Activated CD4-positive, alpha-beta T cell treated with anti-CD3 and anti-CD28 coated beads for 48 hours (primary cell): ENCODE measurements at places on chromosomes 16 and 17.

GRCh38 chr16:78768718-78769117 is 669.3 kb downstream of the WWOX start:
- DNase-seq, result peak; percentile 60

- no peak for DNase-seq
Observed at GRCh38 chr17:55201308-55201932, 63.3 kb upstream of the HLF start.

DNA sequence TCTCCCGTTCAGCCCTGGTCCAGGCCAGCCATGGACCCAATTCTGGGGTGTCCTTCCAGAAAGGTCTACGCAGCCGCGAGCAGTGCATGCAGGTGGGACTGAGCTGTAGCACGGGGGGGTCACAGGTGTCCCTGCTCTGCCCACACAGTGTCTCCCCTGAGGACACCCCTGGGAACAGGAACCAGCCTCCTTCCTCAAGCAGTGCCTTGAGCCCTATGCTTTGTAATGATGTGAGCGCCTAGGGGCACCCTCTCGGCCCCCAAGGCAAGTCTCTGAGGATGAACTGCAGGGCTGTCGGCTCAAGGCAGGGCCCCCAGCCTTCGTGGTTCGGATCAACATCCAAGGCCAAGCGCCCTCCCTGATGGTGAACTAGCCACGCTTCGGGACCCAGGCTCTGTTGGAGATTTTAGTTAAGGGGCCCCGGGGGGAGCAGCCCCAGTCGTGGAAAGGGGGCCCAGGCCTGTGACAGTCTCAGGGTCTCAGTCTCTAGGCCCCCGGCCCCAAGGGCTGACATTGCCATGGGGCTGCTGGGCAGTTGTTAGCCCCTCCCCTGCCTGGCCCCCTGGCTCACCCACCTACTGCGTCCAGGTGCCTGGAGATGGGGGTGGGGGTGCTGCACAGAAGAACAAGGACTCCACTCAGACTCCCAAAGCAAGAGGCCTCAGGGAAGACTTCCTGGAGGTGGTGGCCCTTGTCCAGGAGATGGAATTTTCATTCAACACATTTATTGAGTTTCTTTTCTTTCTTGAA is 2.3 kb downstream of the IL17C start:
- no peak for DNase-seq

GRCh38 chr16:66741950-66742808 is 9.2 kb downstream of the DYNC1LI2 start:
- DNase-seq, result no peak

GRCh38 chr16:49460786-49461470 is 87.3 kb downstream of the C16orf78 start:
- no peak for DNase-seq

DNA sequence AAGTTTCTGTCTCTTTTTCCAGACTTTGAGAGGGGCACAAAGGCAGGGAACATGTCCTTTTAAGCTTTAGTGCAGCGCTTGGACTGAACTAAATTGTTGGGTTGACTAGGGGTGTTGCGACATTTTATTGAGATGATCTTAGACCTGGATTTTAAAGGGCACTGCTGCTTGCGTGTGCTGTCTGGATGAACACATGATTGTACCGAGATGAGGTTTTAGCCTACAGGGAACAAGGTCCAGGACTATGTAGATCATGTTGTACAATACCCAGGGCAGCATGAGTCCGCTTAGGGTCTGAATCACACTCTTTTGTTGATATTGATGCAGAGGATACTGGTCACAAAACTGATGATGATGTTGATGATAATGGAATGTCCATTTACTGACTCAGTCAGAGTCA is 5.2 kb upstream of the RGS9 start:
- DNase-seq, result no peak

- DNase-seq, result no peak
Observed at GRCh38 chr17:61836266-61837174, 26.8 kb downstream of the BRIP1 start.

DNA sequence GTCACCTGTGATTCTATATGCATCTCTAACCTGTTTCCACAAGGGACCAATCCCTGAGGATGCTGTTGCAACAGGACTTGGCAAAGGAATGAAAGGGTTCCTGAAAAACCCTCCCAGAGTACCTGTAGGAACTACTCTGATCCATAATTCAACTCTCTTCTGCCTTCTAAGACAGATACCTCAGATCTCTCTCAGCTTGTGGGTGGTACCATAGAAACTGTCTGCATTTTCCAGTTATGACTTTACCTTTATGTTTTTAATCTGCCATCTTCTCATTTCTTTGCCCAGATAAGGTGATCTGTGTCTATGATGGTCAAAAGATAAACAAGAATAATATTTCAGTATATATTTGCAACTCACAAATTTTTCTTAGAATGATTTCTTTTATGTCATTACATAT is 65.1 kb downstream of the TMC6 start:
- no peak for DNase-seq

- DNase-seq, result no peak
Observed at GRCh38 chr16:83197450-83197849, 570.7 kb downstream of the CDH13 start.

GRCh38 chr16:21185659-21186325 is 25.6 kb downstream of the ZP2 start:
- no peak for DNase-seq

GRCh38 chr16:11964761-11965551 is at the start of gene TNFRSF17:
Gene TNFRSF17 (plus strand): TSS chr16:11965210. CDS start chr16:11965325, 115 bp downstream.
- no peak for DNase-seq

GRCh38 chr16:85846461-85846860 is 47.0 kb downstream of the COX4I1 start:
- DNase-seq, result no peak

- DNase-seq, result peak; percentile 58
Observed at GRCh38 chr17:17681744-17682292, 560 bp downstream of the RAI1 start.

DNA sequence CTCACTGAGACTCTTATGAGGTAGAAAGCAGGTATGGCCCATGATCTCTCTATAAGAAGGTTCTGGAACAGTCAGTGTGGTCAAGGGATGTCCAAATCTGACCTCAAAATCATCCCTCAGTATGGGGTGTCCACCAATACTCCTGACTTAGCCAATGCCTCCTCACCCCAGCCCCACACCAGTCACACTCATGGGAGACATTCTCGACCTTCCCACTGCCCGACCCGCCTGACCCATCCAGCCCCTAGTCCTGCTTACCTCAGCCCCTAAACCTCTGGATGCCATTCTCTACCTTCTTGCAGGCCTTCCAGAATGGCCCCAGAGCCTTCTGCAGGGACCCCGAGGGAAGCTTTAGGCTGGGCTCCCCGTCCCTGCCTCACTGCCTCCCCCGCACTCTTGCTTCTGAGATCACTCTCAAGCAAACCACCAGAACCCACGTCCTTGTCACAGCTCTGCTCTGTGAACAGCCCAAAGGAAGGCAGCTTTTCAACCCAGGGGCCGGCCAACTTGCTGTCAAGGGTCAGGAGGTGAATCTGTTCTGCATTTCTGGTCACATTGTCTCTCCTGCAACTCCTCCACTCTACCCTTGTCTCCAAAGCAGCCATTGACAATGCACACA is 44.9 kb upstream of the RBFOX3 start:
- no peak for DNase-seq

- DNase-seq, result no peak
Observed at GRCh38 chr16:47538472-47538871, 77.3 kb downstream of the PHKB start.

DNA sequence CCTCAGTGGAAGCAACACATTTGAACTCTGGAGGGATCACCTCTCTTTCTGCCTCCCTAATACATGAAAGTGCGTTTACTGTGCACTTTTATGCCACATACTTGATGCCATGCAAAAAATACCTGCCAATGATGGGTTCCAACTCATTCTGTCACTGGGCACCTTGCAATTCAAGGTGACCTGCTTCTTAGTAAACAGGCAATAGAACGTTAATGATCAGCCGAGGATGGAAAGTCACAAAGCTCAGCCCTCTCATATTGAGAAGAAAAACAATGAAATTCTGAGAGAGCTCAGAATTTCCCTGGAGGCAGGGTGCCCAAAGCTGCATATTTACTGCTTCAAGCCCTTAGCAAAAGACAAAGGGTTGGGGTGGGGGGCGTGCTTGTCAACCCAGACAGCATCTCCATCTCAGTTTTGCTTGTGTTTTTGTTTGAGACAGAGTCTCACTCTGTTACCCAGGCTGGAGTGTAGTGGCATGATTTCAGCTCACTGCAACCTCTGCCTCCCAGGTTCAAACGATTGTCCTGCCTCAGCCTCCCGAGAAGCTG is 23.2 kb downstream of the LITAF start:
- DNase-seq, result no peak

- DNase-seq, result no peak
Observed at GRCh38 chr16:68360956-68361355, 50.1 kb downstream of the PRMT7 start.

GRCh38 chr16:54176376-54176901 is 110.1 kb downstream of the IRX3 start:
- no peak for DNase-seq

DNA sequence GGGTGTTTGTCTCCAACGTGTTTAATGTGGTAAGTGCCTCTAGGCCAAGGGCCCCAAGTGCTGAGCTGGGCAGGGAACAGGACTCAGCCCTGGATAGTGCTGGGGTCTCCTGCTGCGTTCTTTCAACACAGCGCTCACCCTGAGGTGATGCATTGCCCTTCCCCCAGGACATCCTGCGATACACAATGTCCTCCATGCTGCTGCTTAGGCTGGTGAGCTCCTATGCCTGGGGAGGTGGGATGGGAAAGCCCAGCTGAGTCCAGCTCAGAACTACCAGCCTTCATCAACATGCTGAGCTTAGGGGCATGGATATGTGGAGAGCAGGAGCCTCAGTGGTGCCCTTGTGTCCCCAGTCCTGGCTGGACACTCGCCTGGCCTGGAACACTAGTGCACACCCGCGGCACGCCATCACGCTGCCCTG is 563 bp downstream of the ZACN start:
- no peak for DNase-seq

DNA sequence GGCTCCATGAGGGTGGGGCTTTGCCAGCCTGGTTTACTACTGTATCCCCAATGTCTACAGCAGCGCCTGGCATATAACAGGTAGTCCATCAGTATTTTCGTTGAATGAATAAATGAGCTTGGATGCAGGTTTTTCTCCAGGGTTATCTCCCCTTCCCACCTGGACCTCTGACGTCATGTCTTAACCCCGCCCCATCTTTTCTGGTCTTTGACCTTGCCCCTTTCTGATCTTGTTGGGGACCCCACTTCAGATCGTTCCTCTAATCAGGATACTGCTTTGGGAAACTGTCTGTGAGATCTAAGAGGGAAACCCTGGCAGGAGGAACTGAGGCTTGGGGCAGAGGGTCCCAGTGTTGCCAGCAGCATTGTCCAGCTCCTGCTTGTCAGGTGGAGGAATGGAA is 68.8 kb upstream of the GCSH start:
- DNase-seq, result no peak

DNA sequence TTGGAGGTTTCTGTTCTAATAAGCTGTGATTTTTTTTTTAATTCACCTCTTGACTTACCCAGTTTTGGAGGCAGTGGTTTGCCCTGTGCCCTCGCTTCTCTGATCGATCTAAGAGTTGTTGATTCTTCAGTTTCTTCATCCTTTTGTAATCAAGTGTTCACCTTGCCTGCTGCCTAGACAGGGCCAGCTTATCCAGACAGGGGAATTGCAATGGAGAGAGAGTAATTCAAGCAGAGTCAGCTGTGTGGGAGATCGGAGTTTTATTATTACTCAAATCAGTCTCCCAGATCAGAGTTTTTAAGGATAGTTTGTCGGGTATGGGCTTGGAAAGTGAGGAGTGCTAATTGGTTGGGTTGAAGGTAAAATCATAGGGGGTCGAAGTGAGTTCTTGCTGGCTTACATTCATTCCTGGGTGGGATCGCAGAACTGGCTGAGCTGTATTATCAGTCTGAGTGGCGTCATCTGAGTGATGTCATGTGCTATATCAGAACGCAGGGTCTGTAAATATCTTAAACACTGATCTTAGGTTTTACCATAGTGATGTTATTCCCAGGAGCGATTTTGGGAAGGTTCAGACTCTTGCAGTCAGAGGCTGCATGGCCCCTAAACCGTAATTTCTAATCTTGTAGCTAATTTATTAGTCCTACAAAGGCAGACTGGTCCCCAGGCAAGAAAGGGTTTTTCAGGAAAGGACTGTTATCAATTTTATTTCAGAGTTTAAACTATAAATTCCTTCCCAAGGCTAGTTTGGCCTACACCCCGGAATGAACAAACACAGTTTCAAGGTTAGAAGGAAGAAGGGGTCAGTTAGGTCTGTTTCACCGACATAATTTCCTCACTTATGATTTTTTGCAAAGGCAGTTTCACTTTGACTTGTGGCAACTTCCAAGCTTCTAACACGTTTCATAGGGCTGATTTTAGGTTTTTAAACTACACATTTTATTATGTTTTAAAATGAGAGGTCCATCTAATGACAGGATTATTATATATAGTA is 21.5 kb upstream of the KCNJ16 start:
- no peak for DNase-seq

DNA sequence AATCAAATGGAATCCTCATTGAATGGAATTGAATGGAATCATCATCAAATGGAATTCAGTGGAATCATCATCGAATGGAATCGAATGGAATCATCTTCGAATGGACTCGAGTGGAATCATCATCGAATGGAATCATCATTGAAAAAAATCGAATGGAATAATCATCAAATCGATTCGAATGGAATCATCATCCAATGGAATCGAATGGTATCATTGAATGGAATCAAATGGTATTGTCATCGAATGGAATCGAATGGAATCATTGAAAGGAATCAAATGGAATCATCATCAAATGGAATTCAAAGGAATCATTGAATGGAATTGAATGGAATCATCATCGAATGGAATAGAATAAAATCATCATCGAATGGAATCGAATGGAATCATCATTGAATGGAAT is 619.3 kb downstream of the TP53TG3F start:
- no peak for DNase-seq

DNA sequence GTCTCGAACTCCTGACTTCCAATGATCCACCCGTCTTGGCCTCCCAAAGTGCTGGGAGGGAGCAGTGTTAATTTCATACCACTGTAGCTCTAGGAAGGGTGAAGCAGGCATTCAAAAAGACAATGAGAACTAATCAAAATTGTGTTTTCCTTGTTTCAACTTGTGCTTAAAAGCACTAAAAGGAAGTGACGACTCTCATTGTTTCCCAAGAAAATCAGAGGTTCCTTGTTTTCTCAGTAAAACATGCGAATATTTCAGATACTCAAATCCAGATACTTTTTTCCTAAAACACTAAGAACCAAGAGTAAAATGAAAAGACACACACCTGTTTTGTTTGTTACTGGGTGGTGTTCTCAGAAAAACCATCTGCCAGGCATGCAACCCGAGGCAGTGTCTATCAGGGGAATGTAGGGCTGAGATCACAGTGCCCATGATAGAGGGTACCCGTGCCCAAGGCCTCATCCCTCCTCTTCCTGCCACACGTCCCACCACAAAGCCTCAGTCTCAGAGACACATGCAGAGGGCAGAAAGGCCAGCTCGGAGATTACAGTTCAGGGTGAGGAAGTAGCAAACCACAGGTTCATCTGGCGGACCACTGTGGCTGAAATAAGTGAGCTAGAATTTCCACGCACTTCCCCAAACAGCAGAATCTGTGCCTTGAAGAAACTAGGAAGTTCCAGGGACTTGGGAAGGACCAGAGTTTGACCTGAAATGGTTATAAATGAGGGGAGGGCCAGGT is 33.7 kb downstream of the GINS3 start:
- peak; percentile 17 for DNase-seq

GRCh38 chr16:89864527-89864820 is 8.9 kb upstream of the TCF25 start:
- DNase-seq, result no peak

GRCh38 chr17:49547566-49547965 is 28.1 kb upstream of the NXPH3 start:
- DNase-seq, result no peak

GRCh38 chr16:66131156-66131807 is 235.2 kb upstream of the CDH5 start:
- no peak for DNase-seq
